Urothelium cell line (cell line): ENCODE measurements at places on chromosomes 11 and 22.

- DNase-seq: no peak
These were observed 23.5 kb downstream of the RAB38 start for GRCh38 chr11:88151709-88152265.

GRCh38 chr22:46054091-46055073 lies 77.4 kb upstream of the WNT7B start:
- peak; percentile 79 for DNase-seq

GRCh38 chr11:129861702-129862522 lies 33.5 kb downstream of the NFRKB start:
- peak; percentile 89 for DNase-seq

- DNase-seq: peak; percentile 7
These were observed 7.3 kb downstream of the SERGEF start for GRCh38 chr11:18005376-18006129.

DNA sequence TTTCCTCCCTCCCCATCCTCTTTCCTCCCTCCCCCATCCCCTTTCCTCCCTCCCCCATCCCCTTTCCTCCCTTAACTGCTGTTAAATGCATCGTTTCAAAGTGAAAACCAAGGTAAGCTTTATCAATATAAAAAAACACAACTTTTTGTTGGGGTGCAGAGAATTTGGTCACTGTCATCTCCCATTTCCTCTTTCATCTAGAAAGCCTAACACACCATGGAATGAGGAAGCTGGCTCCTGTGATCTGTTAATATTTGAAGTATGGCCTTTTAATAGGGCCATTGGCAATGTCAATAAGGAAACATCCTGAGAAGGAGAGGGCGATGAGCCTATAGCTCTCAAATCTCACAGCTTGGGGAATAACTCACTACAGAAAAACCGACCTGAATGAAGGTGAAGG lies 7.0 kb downstream of the EXPH5 start:
- no peak for DNase-seq

DNA sequence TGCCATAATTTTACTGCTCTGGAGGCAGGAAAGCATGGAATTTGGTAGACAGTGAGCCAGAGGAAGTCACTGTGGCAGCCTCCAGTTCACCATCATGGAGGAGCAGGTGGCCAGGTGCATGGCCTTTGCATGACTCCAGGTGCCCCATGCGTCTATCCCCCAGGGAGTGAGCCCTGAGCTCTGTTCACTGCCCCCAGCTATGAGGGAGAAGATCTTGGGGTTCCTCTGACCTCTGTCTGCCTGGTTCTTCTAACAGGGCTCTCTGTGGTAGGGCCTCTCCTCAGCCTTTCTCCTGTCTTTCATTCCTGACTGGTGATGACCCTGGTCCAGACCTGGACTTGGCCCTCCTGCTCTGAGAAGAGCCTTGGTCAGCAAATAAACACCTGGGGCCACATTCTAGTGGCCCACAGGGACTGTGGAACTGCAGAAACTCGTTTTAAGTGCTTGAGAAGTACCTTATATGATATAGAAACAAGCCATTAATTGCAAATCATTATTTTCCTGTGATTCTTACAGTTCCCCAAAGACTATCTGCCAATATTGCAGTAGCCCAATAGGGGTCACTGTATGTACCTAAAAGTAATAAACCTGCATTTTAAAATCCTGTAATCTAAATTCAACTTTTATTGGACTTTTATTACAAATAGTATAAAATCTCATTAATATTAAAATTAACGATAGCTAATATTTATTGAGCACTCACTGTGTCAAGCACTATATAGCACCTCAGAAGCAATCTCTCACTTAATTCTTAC lies 120.0 kb upstream of the SYT13 start:
- no peak for DNase-seq
